ENCODE measurements at places on chromosomes 2 and 18.

GRCh38 chr2:74065456-74065855 lies 80.7 kb downstream of the TET3 start:
- DNase-seq, result no peak

- DNase-seq, result peak; percentile 45
Observed at GRCh38 chr18:5943514-5943913, 48.2 kb upstream of the TMEM200C start.

DNA sequence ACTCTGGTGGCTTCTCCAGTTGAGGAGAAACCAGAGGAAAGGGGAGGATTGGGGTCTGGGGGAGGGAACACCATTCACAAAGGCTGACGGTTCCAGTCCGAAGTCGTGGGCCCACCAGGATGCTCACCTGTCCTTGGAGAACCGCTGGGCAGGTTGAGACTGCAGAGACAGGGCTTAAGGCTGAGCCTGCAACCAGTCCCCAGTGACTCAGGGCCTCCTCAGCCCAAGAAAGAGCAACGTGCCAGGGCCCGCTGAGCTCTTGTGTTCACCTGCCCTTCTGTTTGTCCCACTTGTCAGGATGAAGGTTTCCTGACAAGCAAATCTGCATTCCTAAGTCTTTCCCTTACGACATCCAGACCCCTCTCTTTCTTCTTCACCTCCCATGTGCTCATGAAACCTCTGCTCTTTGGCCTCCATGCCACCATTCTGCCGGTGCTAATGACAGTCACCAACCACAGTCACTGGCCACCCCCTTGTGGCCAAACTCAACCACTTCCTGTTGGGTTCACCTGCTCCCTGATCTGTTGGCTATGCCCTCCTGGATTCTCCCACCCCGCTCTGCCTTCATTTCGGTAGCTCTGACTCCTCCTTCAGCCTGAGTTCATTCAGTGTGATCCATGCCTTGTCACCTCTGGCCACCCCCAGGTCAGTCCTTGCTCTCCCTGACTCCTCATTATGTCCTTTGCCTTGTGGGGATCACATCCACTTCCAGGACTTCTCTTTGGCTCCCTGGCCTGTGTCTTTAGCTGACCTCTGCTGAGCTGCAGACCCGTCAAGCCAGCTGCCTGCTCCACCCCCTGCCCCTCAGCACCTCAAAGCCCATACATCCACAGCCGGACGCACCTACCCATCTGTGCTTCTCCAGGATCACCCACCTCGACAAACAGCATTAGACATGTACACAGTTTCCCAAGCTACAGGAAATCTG lies 17.6 kb downstream of the EMX1 start:
- no peak for DNase-seq

DNA sequence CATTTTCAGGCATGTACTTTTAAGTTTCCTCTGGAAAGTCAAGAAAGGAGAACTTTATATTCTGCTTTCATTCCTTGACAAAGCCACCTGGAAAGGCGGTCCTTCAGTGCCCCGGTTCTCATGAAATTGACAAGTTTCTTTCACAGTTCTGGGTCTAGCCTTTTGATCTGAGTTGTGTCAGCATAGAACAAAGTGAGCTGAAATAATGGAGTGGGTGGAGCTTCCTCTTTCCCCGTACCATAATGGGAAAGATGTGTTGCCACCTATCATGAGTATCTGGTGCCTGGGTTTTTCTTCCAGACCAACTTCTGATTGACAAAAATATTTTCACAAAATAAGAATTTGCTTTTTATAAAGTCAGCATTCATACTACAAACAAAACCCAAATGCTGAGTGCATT lies 49.3 kb downstream of the PTRHD1 start:
- DNase-seq, result no peak

DNA sequence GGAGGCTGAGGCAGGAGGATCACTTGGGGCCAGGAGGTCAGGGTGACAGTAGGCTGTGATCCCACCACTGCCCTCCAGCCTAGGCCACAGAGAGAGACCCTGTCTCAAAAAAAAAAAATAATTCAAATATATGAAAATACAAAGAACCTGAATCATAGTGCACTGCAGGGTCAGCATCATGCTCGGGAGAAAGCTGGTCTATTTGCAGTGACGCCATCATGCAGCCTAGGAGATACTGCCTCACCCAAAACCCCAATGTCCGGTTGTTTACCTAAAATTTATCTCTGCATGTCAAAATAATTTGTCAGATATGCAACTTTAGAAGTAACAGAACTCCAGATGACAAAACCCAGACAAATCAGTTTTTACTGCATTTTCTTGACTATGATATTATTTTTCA lies 61.5 kb upstream of the ALKAL2 start:
- no peak for DNase-seq

DNA sequence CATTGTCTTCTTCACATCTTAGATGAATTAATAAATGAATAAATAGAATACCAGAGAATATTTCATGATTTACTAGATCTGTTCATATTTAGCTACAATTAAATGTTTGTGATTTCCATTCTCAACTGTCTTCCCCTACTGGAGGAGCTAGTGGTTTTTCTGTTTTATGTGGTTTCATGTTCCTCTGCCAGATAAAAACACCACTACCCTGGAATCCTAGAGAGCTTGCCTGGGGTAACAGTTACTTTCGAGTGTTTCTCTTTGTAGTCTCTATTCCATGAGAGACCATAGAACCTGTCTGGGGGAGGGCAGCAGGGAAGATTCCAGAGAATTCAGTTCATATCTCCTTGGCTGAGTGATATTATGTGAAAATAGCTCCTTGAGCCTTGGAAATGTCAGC lies 349.2 kb downstream of the INSIG2 start:
- DNase-seq, result no peak

- no peak for DNase-seq
Observed at GRCh38 chr2:134035605-134036370, 218.1 kb upstream of the MGAT5 start.

DNA sequence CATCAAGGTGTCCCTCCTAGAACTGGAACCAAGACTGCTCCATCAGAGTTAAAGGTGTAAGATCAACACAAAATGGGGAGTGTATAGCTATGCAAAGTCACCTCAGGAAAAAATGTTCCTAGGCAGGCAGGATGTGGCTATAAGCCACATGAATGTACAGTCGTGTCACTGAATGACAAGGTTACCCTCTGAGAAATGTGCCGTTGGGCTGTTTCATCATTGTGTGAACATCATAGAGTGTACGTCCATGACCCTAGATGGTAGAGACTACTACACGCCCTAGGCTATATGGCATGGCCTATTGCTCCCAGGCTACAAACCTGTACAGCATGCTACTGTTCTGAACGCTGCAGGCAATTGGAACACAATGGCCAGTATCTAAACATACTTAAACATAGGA lies 24.5 kb downstream of the TYMS start:
- no peak for DNase-seq

- DNase-seq, result peak; percentile 50
Observed at GRCh38 chr2:188132385-188132784, 159.3 kb upstream of the GULP1 start.

GRCh38 chr2:111519071-111519470 lies 364.9 kb downstream of the ANAPC1 start:
- DNase-seq, result no peak

DNA sequence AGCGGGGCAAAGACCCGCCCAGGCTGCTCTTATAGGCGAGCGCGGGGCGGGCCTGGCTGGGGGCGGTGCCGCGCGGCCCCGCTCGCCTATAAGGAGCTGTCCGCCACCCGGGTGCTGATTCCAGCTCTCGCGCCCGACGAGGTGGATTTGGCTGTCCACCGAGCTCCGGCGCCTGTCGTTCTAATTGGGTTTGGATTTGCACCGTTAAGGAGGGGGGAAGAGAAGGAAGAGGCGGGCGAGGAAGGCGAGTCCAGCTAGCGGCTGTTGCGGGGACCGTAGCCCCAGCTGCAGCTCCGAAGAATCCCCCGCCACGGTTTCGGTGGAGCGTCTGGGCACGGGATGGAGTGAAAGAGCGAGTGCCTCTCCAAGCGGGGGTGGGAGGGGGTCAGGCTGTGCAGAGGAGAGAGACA lies at the start of gene CNTNAP5:
CNTNAP5 (plus strand) TSS at position 117 of the 410 bp plus-strand sequence. CDS start 364 bp downstream, outside the sequence.
- peak; percentile 74 for DNase-seq

GRCh38 chr2:185245806-185246205 lies 492.8 kb upstream of the FSIP2 start:
- peak; percentile 23 for DNase-seq

- no peak for DNase-seq
Observed at GRCh38 chr2:29295845-29296244, 180.6 kb downstream of the CLIP4 start.

GRCh38 chr18:77013811-77014521 lies 118.6 kb downstream of the MBP start:
- DNase-seq, result no peak

- DNase-seq, result no peak
Observed at GRCh38 chr2:75764611-75765010, 53.9 kb upstream of the GCFC2 start.

GRCh38 chr2:222851956-222852617 lies 8.7 kb upstream of the ACSL3 start:
- DNase-seq, result no peak

GRCh38 chr18:52401236-52401635 lies 61.2 kb downstream of the DCC start:
- DNase-seq, result no peak

DNA sequence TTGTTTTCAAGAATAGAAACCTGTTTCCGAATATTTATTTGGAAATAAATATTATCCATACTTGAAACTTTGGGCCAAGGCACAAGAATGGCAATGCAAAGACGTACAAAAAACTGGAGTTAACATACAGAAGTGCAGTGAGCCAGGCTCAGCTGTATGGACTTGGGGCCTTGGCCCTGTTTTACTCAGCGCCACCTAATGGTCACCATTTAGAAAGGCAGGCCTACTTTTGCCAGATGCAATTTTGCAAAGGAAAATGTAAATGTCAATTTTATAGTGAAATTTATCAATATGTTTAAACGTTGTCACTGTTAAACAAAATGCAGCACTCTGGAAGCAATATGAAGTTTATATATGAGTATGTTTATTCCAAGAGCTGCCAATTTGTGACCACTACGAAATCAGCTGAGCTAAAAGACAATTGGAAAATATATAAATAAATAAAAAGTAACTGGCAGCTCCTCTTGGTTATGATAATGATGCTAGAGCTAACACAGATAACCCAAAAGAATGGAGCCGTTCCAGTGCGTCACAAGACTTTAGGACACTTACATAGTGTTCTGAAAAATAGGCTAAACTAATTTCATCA lies 155.0 kb downstream of the ARHGAP15 start:
- no peak for DNase-seq

DNA sequence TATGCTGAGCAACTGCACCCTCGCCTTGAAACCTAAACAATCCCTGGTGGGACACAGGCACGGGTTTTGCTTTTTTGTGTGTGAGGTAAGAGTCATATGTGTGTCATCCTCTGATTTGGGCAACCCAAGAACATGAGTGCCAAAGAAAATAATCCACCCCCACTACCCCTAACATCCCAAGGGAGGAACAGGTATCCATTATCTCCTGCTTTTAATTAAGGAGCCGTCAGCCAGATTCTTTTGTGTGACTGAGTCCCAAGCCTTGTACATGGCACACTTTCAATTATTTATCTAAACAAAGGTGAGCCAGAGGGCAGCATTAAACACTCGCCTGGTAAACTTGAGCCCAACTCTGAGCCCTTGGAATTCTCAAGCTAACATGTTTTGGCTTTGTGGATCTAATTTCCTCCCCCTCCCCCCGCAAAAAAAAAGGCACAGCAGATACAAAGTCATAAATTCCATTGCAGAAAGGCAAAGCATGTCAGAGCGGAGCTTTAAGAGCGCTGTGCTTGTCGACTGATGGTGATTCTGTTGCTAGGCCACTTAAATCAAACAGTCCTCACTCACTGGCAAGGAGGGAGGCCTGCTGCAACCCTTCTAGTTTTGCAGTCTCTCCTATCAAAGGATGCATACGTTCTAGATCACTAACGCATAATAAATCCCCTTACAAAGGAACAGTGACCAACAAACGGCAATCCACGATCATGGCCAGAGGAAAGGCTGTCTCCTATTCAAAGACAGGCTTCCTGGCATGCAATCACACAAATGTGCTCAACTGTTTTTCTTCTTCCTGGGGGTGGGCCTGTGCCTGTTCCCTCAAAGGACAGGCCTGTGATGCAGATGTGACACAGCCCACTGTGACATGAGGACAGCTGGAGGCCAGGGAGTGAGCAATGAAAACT lies 143.5 kb upstream of the LMAN1 start:
- peak; percentile 73 for DNase-seq

- DNase-seq, result no peak
Observed at GRCh38 chr2:81895620-81896250, 1591.2 kb upstream of the LRRTM1 start.

DNA sequence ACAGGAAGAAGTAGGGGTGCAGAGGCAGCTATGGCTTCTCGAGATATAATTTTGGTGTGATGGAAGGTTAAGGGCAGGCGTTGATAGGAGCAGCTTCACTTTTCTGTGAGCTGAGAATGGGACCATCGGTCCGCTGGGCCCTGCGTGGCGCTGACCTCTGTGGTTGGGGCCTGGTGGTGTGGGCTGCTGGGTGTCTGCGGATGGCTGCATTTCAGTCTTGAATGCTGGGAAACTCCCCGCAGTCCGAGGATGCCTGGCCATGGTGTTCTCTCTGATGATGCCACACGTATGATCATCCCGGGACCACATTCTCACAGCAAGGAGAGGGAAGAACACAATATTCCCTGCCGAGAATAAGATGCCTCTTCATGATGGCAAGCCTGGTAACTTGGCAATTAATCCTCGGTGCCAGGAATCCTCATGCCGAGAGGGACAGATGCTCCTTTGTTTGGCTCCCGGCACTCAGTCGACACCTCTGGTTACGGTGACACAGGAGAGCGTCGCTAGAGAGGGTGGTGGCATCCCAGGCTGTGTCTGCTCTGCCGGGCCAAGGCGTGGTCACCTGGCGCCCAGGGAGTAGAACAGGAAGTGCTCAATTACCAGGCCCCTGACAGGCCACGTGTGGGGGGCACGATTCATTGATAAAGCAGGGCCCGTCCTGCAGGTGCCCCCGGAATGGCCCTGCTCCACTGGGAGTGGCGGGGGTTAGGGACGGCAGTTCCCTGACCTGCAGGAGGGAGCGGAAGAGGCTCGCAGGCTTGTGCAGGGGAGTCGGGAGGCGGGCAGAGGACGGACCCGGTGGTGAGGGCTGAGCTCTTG lies 119.4 kb upstream of the CTDP1 start:
- peak; percentile 12 for DNase-seq

DNA sequence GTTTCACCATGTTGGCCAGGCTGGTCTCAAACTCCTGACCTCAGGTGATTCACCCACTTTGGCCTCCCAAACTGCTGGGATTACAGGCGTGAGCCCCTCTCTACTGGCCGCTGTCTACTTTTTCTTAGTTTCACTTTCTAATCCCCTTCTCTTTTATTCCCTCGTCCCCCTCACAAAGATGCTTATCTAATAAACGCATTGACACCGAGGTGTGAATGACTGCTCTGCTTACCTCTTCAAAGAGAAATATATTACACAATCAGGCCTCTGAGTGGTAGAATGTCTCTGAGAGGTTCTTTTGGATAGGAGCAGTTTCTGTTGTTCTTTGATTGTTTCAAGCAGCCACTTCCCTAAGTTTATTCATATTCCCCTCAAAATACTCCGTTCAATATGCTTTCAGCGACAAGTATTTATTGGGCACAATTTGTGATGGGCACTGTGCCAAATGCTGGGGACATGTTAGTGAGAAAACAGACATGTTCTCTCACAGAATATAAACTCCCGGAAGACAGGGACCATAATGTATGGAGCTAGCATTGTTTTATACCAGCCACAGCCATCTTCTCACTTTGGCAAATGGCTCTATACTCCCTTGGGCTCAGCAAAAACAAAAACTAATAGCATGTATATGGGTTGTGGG lies 34.7 kb upstream of the RAPH1 start:
- no peak for DNase-seq

- DNase-seq, result no peak
Observed at GRCh38 chr2:31579996-31580320, 780 bp downstream of the SRD5A2 start.
